ENCODE measurements at places on chromosomes 6 and 20.

GRCh38 chr6:5241252-5241651, 19.5 kb downstream of the LYRM4 start:
- no peak for DNase-seq

- DNase-seq, result no peak
Measured at GRCh38 chr20:8457978-8458377, 325.9 kb downstream of the PLCB1 start.

GRCh38 chr20:43191946-43192863, 2.5 kb upstream of the PTPRT start:
- DNase-seq, result no peak

DNA sequence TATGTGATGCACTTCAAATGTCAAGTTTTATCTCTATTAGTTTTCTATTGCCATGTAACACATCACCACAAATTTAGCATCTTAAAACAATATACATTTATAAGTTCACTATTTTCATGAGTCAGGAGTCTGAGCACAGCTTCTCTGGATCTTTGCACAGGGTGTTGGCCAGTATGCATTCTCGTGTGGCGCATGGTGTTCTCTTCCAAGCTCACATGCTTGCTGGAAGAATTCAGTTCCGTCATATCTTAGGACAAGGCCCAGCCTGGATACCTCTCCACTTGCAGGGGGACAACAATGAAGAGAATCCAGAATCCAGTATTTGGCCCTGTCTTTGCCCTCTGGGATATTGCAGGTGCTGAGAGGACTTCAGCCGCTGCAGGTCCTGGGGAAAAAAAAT, 51.0 kb upstream of the ECI2 start:
- no peak for DNase-seq
